ENCODE measurements at places on chromosomes 2 and 18.

DNA sequence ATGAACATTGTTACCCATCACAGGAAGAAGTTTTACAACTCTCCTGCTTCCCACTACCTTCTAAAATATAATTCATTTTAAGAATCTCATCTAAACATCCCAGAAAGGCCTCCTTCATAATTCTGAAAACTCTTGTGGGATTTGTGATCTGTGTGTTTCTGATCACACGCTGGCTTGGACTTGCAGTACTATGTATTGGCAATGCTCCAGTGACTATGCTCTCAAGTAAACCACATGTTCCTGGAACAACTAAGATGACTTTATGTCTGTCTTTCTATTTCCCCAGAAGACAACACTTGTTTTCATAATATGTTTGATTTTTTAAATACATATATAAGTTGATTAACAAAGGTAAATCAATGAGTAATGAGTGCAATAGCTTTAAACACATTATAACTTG lies 376.6 kb upstream of the NETO1 start:
- H3K27ac ChIP-seq, result no peak overlapping the region
- H3K27me3 ChIP-seq, result no peaks in the 10 kb centered on the region
- H3K36me3 ChIP-seq, result no peaks in the 10 kb centered on the region

GRCh38 chr2:160073284-160073888 lies 11.0 kb upstream of the PLA2R1 start:
- no peaks in the 10 kb centered on the region for H3K4me1 ChIP-seq
- H3K27ac ChIP-seq, result no peak overlapping the region
- no peaks in the 10 kb centered on the region for H3K27me3 ChIP-seq
- DNase-seq, result no peak

DNA sequence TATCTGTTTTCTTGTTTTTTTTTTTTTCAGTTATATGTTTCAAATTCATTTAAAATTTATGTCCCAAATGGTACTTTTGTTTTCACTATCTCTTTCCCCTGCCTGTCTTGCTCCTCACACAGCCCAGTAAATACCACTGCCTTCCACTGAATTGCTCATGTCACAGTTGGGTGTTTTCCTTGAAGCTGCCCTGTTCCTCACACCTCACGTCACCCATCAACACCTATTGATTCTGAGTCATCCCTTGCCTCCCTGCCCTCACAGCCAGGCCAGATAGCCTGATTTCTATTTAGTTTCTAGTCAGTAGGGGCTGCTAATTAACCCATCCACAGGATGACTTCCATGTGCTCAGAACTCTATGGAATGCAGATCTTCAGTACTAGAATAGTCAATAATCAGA lies 25.3 kb downstream of the FSHR start:
- H3K4me1 ChIP-seq, result no peaks in the 10 kb centered on the region
- H3K4me3 ChIP-seq, result no peak overlapping the region
- H3K36me3 ChIP-seq, result no peaks in the 10 kb centered on the region
- no peaks in the 10 kb centered on the region for H3K27me3 ChIP-seq

- H3K27me3 ChIP-seq, result no peaks in the 10 kb centered on the region
- no peaks in the 10 kb centered on the region for H3K4me1 ChIP-seq
- H3K4me3 ChIP-seq, result no peak overlapping the region
These were observed 97.6 kb downstream of the WDR7 start for GRCh38 chr18:56748698-56749268.

DNA sequence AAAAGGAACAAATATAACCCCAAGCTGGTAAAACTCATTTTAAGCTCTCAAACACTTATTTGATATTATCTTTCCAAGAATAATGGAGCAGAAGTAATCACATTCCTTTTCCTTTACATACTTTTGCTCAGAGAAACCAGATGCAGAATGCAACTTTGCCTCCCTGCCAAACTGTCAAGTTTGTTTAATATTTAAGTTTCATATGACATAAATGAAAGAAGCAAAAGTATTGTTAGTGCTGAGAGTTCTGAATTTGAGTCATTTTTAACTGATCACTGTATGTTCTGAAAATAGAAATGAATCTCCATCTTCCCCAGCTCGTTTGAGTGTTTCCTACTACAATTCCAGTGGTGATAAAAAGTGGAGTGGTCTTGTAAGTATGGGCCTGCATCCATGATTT lies 423.4 kb downstream of the PID1 start:
- H3K4me3 ChIP-seq, result no peak overlapping the region
- DNase-seq, result no peak
- no peaks in the 10 kb centered on the region for H3K36me3 ChIP-seq
- no peak overlapping the region for H3K27ac ChIP-seq
- H3K4me1 ChIP-seq, result no peaks in the 10 kb centered on the region
- no peaks in the 10 kb centered on the region for H3K27me3 ChIP-seq

- no peak overlapping the region for H3K4me3 ChIP-seq
- no peaks in the 10 kb centered on the region for H3K27me3 ChIP-seq
These were observed 304.4 kb upstream of the HS6ST1 start for GRCh38 chr2:128622955-128623620.

GRCh38 chr2:143474586-143474985 lies 345.4 kb downstream of the ARHGAP15 start:
- no peak overlapping the region for H3K4me3 ChIP-seq
- no peaks in the 10 kb centered on the region for H3K27me3 ChIP-seq
- DNase-seq, result no peak
- no peak overlapping the region for H3K27ac ChIP-seq
- no peaks in the 10 kb centered on the region for H3K36me3 ChIP-seq

GRCh38 chr2:98086491-98087446 lies at the start of gene VWA3B:
VWA3B (plus strand) TSS chr2:98087167; CDS start chr2:98093093, 5,926 bp downstream.
- peaks cover 10% of the 10 kb centered on the region for H3K27me3 ChIP-seq
- H3K36me3 ChIP-seq, result no peaks in the 10 kb centered on the region
- H3K4me3 ChIP-seq, result peak within 1 kb of the TSS; percentile 66
- no peaks in the 10 kb centered on the region for H3K4me1 ChIP-seq
- H3K27ac ChIP-seq, result no peak within 1 kb of the TSS

GRCh38 chr2:133431289-133431688 lies 137.0 kb downstream of the NCKAP5 start:
- no peak overlapping the region for H3K27ac ChIP-seq
- DNase-seq, result no peak
- no peak overlapping the region for H3K4me3 ChIP-seq
- H3K27me3 ChIP-seq, result no peaks in the 10 kb centered on the region
- H3K4me1 ChIP-seq, result no peaks in the 10 kb centered on the region

- H3K4me3 ChIP-seq, result peak overlapping the region; percentile 92
- DNase-seq, result no peak
- H3K4me1 ChIP-seq, result peaks cover 3% of the 10 kb centered on the region
- peaks cover 3% of the 10 kb centered on the region for H3K36me3 ChIP-seq
- H3K27ac ChIP-seq, result no peak overlapping the region
- no peaks in the 10 kb centered on the region for H3K27me3 ChIP-seq
These were observed 584 bp downstream of the BOLA3 start for GRCh38 chr2:74146929-74147726.

Measured in iPS DF 6.9 (cell line).